Activated CD4-positive, alpha-beta T cell treated with anti-CD3 and anti-CD28 coated beads, Interleukin-2, amount 10 ng/mL, durations not matched to agents 24 days and 14 days (primary cell): ENCODE measurements at places on chromosomes 2 and 18. TPM values are rescaled to one million over a fixed set of nuclear protein-coding genes. Genes with fewer than 3 reads are reported as not detected.

CABYR gene
- 0.36 and 1.3 TPM in 2 replicates for total RNA-seq

RAMP1 gene
- 17.6 TPM in 2 replicates for total RNA-seq

ACMSD gene
- not detected in 2 replicates for total RNA-seq

PLCL1 gene
- total RNA-seq: 0.45 and 0.63 TPM in 2 replicates

MPHOSPH10 gene
- total RNA-seq: 69.4 and 74.5 TPM in 2 replicates

TOGARAM2 gene
- total RNA-seq: 4.8 and 6.7 TPM in 2 replicates

CCDC178 gene
- total RNA-seq: not detected in 2 replicates

ZNF892 gene
- total RNA-seq: 4.7 and 5.5 TPM in 2 replicates

SGO2 gene
- 25.7 and 27.2 TPM in 2 replicates for total RNA-seq
